ENCODE measurements at places on chromosomes 7 and 10.

- DNase-seq, result no peak
Measured at GRCh38 chr10:115866691-115867090, 406.3 kb downstream of the GFRA1 start.

DNA sequence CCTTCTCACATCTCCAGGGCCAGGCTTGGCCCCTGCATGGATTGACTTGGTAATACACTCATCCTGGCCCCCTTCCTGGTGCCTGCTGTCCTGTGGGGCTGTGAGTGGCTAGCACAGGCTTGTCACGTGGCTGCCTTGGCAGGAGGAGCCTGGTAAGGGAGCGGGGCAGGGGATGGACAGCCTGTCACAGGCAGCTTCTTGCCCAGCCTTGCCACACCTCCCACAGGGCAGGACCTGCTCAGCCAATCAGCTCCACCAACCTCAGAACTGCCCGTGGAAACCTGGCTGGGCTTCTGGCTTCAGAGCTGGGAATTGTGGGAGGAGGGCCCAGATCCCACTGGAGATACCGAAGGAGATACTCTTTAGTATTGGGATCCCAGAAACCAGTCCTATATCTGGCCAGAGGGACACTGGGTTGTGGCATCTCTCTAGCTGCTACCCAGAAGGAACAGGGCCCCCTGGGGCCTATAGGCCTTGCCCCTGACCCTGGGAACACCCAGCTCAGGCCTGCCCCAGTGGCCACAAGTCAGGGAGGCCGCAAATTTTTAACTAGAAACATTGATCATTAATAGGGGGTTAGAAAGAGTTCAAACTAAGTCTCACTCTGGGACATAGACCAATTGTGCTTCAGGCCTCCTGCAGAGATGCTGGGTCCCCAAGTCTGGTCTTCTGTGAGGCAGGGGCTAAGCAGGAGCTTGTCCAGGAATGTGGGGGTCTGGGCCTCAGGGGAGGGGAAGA is at the start of gene HOGA1:
Gene HOGA1, plus strand, starts transcription at position 330 of the 738 bp plus-strand sequence. Its CDS starts 315 bp downstream, at position 645.
- DNase-seq, result no peak

DNA sequence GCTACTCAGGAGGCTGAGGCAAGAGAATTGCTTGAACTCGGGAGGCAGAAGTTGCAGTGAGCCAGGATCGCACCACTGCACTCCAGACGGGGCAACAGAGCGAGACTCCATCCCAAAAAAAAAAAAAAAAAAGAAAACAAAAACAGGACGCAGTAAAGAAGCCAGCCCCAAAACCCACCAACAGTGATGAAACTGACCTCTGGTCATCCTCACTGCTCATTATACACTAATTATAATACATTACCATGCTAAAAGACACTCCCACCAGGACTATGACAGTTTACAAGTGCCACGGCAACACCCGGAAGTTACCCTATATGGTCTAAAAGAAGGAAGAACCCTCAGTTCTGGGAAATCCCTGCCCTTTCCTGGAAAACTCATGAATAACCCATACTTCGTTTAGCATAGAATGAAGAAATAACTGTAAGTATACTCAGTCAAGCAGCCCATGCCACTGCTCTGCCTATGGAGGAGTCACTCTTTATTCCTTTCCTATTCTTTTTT is 40.0 kb upstream of the EIF4H start:
- DNase-seq, result peak; percentile 22

DNA sequence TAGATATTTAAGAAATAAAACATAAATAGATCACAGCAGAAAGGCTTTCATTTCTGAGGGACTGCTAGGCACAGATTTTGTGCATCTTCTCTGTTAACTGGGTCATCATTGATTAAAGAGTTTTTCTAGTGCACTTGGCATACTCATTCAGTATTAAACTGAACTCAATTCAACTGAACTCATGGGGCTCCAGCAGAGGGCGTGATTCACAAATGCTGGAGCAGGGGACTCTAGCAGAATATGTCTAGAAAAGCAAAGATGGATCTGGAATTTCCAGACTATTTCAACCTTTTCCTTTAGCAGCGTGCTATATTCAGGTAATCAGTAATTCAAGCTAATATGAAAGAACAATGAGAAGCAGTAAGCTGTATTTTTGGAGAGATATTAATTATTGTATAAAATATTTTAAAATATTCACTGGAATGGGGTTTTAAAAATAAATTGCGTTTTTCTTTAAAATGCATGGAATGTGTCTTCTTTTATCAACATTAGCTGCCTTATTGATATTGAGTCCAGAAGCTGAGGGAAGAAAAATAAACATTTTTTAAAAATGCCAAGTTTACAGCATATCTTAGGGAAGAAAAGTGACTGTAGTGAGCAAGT is 296.8 kb upstream of the CACNA2D1 start:
- DNase-seq, result peak; percentile 25

- DNase-seq, result no peak
Measured at GRCh38 chr10:6180480-6181110, 22.1 kb upstream of the PFKFB3 start.

DNA sequence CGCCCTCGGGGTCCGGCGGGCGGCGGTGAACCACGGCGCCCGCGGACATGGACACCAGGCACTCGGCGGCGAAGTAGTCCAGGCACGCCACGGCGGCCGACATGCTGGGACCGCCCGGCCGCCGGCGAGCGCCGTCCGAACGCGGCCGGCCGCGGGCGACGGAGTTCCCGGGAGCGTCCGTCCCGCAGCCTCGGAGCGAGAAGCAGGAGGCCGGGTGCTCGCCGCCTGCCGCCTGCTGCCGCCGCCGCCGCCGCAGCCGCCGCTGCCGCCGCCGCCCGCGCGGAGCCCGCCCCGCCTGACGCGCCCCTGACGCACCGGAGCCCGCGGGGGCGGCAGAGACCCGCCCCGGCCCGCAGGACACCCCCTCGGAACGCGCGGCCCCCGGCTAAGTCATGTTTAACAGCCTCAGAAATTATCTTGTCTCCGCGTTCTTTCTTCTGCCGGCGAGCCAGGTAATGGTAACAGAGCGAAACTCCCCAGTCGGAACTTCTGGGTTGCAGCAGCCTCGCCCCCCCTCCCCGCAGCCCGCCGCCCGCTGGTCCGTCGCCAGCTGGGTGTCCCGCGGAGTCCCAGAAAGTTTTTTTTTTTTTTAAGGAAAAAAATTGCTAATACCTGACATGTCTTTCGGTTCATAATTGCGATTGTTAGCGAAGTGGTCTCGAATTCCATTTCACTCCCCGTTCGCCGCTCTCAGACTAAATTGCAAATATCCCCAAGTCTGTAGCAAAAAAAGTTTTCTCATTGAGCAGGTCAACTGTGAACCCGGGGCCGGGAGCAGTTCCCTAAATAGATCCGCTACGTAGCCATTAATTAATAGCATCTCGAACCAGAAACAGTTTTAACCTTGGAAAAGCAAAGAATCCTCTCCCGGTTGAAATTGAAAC is at the start of gene KLF14:
Gene KLF14, minus strand, starts transcription at position 277 of the 884 bp plus-strand sequence. Its CDS starts 174 bp downstream, at position 103.
- no peak for DNase-seq

GRCh38 chr10:35005868-35006267 is 84.3 kb downstream of the CUL2 start:
- peak; percentile 42 for DNase-seq

DNA sequence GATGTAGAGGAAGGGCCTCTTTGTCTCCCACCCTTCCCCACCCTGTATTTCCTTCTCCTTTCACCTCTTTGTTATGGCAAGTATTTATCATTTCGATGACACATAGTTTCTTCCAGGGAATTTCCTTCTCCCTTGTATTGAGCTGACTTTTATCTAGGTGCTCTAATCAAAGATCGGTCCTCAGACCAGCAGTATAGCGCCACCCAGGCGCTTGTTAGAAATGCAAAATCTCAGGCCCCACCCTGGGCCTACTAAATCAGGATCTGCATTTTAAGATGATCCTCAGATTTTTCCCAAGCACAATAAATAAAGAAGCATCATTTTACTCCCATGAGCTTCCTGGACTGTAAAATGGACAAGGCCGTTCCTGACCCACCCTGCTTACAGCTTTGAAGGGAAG is 12.0 kb upstream of the GOT1 start:
- no peak for DNase-seq

- DNase-seq, result no peak
Measured at GRCh38 chr7:28960071-28960840, 2.1 kb upstream of the TRIL start.

DNA sequence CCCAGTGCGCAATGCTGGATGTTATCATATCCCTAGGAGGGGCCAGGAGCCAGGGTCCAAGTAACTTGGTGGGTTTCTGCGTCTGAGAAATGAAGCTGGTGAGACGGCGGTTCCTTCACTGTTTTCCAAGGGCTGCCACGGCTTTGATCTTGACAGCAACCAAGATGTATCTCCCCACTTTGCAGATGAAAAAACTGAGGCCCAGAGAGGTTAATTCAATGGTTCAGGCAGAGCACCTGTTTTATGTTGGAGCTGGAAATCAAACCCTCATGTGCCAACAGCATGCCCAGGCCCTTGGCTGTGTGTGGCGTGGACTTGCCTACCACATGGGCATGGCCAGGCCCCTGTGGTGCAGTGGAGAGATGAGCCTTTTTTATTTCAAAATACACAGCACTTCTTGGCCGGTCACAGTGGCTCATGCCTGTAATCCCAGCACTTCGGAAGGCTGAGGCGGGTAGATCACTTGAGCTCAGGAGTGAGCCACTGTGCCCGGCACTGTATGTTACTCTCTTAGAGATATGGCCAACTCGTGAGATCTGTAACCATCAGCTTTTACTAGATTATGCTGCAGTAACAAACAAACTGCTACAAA is 225.2 kb upstream of the SH2B2 start:
- DNase-seq, result no peak

GRCh38 chr7:134362587-134363483 is 46.1 kb upstream of the SLC35B4 start:
- DNase-seq, result no peak

GRCh38 chr10:126646110-126646509 is 24.4 kb downstream of the C10orf90 start:
- DNase-seq, result no peak

- no peak for DNase-seq
Measured at GRCh38 chr10:30854656-30855055, 177.0 kb downstream of the ZNF438 start.

DNA sequence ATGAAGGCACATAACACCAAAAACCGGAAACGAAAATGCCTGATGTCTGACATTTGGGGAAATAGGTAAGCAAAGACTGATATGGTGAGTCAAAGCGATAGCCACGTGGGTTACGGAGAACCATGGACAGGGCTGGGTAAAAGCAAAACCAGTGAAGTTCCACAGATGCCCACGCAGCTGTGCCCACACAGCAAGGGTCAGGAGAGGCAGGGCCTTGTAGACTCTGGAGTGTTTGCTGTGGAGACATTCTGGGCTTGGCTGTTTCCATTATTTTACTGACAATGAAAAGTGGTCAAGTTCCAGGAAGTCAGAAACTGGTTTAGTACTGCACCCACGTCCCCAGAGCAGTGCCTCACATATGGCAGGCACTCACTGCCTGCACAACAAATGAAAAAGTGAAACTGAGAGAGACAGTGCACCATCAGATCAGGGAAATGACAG is 148.7 kb downstream of the ZMYND11 start:
- no peak for DNase-seq

DNA sequence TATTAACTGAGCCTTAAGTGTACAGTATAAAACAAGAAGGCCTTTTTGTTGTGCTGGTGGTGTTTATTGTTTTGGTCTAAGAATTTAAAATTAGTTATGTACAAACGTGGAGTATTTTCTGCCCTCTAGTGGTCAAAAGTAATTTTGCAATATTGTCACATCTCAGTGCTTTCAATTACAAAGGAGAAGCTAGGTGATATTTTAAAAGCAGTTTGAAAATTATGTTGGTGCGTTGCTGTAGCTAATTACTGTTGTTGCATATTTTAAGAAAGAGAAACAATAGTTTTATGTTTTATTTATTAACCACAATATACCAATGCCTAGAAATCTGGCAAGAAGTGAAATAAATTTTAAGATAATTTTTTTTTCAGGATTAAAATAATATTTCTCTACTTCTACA is 11.4 kb downstream of the NPVF start:
- DNase-seq, result peak; percentile 34

GRCh38 chr7:191981-192649 is at the start of gene FAM20C:
TSS of gene FAM20C (plus strand) at chr7:192571. CDS start at chr7:193200, 629 bp downstream.
- no peak for DNase-seq

GRCh38 chr10:6564367-6564766 is 15.7 kb downstream of the PRKCQ start:
- DNase-seq, result no peak

DNA sequence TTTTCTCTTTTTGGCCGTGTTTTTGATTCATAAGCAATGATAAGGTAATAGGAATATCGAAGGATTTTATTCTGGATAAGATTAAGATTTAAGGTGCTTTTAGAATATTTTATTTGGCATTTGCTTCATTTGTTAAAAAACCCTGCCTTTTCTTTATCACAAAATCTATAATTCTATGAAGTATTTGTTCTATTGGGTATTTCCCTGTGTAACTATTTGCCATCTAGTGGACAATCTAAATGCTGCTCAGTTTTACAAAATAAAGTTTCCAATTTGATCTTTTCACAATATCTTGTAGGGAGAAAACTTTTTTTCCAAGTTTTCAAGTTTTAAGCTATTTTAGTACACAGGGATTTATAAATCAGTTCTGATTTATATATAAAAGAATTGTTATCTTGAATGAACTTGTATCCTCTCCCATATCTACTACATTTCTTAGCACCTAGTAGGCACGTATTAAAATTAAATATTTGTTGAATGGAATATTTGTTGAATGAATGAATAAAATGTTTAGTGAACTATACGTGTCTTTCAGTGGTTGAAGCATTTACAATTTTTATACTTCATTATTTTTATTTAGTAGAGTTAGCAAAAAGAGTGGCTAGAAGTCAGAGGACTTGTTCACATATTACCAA is 26.5 kb downstream of the ANKRD7 start:
- DNase-seq, result no peak

GRCh38 chr7:129796186-129796775 is 156.5 kb downstream of the UBE2H start:
- DNase-seq, result no peak

DNA sequence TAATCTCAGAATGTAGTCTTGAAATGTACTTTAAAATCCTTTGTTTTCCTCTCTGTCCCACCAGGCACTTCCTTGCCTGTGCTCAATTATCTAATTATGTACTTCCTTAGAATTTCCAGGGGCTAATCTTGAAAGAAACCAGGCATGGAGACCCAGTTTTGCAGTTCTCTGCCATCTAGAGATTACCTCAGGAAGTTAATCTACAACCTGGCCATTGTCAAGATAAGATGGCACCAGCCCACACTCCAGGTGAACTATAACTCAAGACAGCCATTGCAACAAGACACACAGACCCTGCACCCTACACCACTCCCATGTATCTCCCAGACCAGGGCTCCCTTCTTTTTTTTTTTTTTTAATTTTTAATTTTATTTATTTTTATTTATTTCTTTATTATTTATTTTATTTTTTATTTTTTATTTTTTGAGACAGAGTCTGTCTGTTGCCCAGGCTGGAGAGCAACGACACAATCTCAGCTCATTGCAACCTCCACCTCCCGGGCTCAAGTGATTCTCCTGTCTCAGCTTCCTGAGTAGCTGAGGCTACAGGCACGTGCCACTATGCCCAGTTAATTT is 85.9 kb upstream of the TRIM24 start:
- DNase-seq, result no peak

All from glomerular endothelial cell (primary cell).